Neural crest cell (in vitro differentiated cells): ENCODE measurements at places on chromosomes 4 and X. TPM values are rescaled to one million over a fixed set of nuclear protein-coding genes. Genes with fewer than 3 reads are reported as not detected.

SLC9B1 gene
- 1.7 and 2.0 TPM in 2 replicates for total RNA-seq

HSD17B10 gene
- 135 and 137 TPM in 2 replicates for total RNA-seq

RAP2C gene
- total RNA-seq = 48.2 and 49.6 TPM in 2 replicates

MAGEB2 gene
- total RNA-seq = not detected in 2 replicates

GRCh38 chr4:4810092-4810774 is 49.2 kb upstream of the MSX1 start:
- DNase-seq = no peak

GRCh38 chr4:70681704-70682103 is 6.6 kb upstream of the UTP3 start:
- DNase-seq = no peak

DNA sequence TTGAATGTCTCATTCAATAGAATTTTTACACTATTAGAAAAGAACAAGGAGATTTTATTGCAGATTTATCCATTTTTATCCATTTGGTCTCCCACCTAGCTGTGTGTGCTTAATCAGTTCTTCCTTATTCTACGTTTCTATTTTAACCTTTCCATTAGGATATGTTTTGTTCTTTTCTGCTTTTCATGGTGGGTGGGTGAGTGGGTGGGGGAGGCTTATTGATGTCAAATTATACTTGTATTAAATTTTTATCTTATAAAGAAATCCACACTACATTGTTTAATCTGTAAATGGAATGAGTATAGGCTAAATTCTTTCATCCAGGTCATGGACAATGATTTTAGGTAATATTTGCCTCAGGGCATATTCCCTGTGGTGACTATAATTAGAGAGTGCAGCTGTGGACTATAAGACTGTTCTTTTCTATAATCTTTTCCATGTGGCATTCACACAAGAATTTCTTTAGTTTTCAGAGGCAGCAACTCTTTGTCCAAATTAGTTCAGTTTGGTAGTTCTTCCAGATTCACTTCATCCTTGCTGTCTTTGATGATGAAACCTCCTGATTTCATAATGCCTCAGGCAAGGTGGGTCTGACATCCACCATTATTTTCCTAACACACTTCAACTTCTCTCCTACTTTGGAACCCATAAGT is 2451.8 kb downstream of the PCDH7 start:
- no peak for DNase-seq

- DNase-seq = no peak
Observed at GRCh38 chrX:72634331-72634730, 61.7 kb upstream of the HDAC8 start.

GRCh38 chrX:130529531-130529930 is 127.7 kb downstream of the RBMX2 start:
- no peak for DNase-seq

DNA sequence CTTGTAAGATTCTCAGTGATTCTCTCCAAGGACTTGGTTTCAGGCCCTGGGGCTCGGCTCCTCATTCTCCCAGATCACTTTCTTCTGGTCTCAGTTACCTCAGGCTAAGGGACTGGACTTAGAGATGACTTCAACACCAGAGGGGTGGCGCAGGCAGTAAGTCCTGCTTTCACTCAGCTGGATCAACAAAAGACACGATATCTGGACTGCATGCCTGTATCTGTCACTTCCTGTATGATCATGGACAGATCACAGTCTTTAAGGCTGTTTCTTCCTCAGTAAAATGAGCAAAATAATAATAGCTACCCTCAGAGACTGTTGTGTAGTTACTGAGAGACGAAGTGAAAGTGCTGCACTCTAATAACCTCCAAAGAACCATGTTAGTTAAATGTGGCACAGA is 19.5 kb upstream of the CXCR3 start:
- no peak for DNase-seq
